ENCODE measurements at places on chromosomes 5 and 9. TPM values are rescaled to one million over a fixed set of nuclear protein-coding genes. Genes with fewer than 3 reads are reported as not detected.

Gene TMEFF1
- total RNA-seq = 1.9 TPM

Gene LSM11
- 2.2 TPM for total RNA-seq

Gene SKP2
- total RNA-seq = 68.9 TPM

Gene PDE8B
- not detected for total RNA-seq

Gene AK8
- not detected for total RNA-seq

Gene REXO4
- 24.3 TPM for total RNA-seq

GRCh38 chr5:169065400-169065799 lies 235.5 kb downstream of the SLIT3 start:
- H3K27me3 ChIP-seq = no peaks in the 10 kb centered on the region
- no peaks in the 10 kb centered on the region for H3K36me3 ChIP-seq
- H3K4me3 ChIP-seq = no peak overlapping the region
- no peaks in the 10 kb centered on the region for H3K4me1 ChIP-seq
- no peak overlapping the region for H3K27ac ChIP-seq

GRCh38 chr9:72696511-72696910 lies 175.1 kb downstream of the TMC1 start:
- no peaks in the 10 kb centered on the region for H3K36me3 ChIP-seq
- no peaks in the 10 kb centered on the region for H3K4me1 ChIP-seq
- no peak for DNase-seq
- H3K4me3 ChIP-seq = no peak overlapping the region
- peaks cover 3% of the 10 kb centered on the region for H3K27me3 ChIP-seq
- no peak overlapping the region for H3K27ac ChIP-seq

DNA sequence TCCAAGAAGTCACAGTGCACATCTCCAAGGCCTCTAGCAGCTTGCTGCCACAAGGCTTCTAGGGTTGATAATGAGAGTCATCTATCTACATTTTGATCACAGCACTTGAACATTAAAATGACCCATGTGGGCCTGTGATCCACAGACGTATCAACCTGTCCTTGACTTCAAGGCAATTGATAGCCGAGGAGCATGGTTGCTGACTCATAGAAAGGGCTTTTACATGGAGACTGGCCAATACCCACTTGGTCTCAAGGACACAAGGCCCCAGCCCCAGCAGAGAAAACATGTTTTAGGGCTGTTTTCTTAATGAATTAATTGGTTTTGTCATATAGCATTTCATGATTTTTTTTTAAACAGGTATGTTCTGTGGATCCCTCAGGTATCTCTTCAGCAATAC lies 314.0 kb downstream of the SEMA5A start:
- peaks cover 36% of the 10 kb centered on the region for H3K4me1 ChIP-seq
- H3K27ac ChIP-seq = no peak overlapping the region
- no peak for DNase-seq

DNA sequence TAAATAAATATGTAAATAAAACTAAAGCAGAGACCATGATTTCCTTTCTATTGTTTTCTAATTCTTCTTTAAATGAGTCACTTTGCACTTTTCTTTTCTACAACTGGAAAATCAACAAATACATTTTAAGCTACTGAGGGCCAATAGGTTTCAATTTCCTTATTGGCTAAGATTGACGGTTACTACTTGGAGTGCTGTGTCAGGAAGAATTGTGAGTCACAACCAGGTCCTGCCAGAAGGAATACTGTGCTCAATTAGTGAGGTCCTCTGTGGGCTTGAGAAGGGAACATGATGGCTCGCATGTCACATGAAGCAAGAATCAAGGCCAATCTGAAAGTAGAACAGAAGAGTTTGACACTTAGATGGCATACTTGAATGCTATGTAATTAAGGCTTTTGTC lies 110.8 kb downstream of the HMHB1 start:
- H3K27me3 ChIP-seq = no peaks in the 10 kb centered on the region
- H3K4me3 ChIP-seq = peak overlapping the region; percentile 17
- H3K4me1 ChIP-seq = peaks cover 79% of the 10 kb centered on the region
- peaks cover 8% of the 10 kb centered on the region for H3K36me3 ChIP-seq
- H3K27ac ChIP-seq = peak overlapping the region; percentile 86

DNA sequence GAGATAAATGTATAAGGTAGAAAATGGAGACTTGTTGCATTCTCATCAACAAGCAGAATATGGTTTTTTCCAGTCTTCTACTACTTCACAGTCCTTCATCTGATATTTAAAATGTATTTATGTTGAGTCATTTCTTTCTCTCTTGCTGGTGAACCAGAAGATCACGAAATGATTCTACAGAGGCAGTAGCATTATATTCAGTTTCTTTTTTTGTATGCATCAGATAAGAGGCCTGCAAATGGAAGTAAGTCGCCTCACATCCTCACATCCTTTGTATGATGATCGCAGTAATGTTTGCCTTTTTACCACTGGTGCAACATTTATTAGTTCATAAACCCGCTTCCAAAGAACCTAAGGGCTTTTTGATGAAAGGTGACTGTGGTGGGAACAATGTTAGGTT lies 22.1 kb upstream of the IL13 start:
- no peak for DNase-seq
- H3K27ac ChIP-seq = no peak overlapping the region
- no peak overlapping the region for H3K4me3 ChIP-seq
- peaks cover 1% of the 10 kb centered on the region for H3K27me3 ChIP-seq

GRCh38 chr9:132141344-132141947 lies 20.4 kb upstream of the NTNG2 start:
- H3K27me3 ChIP-seq = peaks cover 54% of the 10 kb centered on the region
- H3K4me3 ChIP-seq = peak overlapping the region; percentile 29
- peaks cover 18% of the 10 kb centered on the region for H3K4me1 ChIP-seq

GRCh38 chr9:23771746-23772384 lies 54.2 kb downstream of the ELAVL2 start:
- H3K27ac ChIP-seq = no peak overlapping the region
- H3K27me3 ChIP-seq = no peaks in the 10 kb centered on the region
- no peak overlapping the region for H3K4me3 ChIP-seq
- no peaks in the 10 kb centered on the region for H3K36me3 ChIP-seq

DNA sequence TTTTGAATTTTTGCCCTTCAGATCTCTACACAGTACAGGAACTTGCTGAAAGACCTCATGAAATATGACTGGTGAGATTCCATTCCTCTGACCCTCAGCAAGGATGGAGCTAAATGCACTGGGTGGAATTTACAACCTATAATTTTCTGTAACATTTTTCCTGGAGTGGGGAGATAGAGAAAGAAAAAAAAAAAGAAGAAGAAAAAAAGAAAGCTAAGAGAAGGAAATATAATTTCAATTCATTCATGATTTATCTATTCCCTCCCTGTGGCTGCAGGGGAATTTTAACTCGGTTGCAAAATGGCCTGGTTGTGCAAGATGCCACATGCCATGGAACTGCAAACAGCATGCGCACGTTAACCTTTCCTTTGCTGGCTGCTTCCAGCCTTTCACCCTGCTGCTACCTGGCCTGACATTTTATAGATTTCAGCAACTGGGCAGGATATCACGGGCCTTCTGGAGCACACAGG lies 155.4 kb downstream of the FSTL4 start:
- H3K4me1 ChIP-seq = peaks cover 15% of the 10 kb centered on the region
- H3K4me3 ChIP-seq = no peak overlapping the region
- no peak overlapping the region for H3K27ac ChIP-seq
- peak; percentile 24 for DNase-seq

GRCh38 chr5:16453609-16454008 lies 12.0 kb downstream of the ZNF622 start:
- H3K36me3 ChIP-seq = peaks cover 58% of the 10 kb centered on the region
- no peak overlapping the region for H3K27ac ChIP-seq
- no peak overlapping the region for H3K4me3 ChIP-seq
- DNase-seq = no peak

GRCh38 chr9:8926461-8926860 lies 1126.9 kb upstream of the DMAC1 start:
- no peaks in the 10 kb centered on the region for H3K27me3 ChIP-seq
- no peaks in the 10 kb centered on the region for H3K4me1 ChIP-seq
- DNase-seq = no peak
- H3K27ac ChIP-seq = no peak overlapping the region

DNA sequence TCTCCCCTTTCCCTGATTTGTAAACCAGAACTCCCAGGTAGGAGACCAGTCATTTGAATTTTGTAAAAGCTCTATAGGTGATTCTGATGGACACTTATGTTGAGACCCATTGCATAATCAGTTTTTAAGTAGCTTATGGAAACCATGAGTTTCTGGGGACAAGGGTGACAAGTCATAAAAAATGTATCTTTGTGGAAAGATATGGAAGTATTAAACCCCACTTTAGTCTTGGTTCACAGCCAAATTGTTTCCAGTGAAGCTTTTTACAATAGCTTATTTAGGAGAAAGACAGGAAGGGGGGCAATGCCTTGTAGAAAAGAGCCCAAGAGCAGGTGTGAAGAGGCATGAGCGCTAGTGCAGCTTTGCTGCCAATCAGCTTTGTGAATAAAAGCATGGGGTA lies 453 bp upstream of the CCL28 start:
- no peak overlapping the region for H3K4me3 ChIP-seq
- H3K36me3 ChIP-seq = no peaks in the 10 kb centered on the region
- H3K4me1 ChIP-seq = no peaks in the 10 kb centered on the region
- peaks cover 5% of the 10 kb centered on the region for H3K27me3 ChIP-seq

GRCh38 chr9:100324594-100325200 lies 28.0 kb downstream of the TEX10 start:
- no peak overlapping the region for H3K4me3 ChIP-seq
- DNase-seq = peak; percentile 39
- H3K36me3 ChIP-seq = no peaks in the 10 kb centered on the region
- H3K27ac ChIP-seq = no peak overlapping the region
- no peaks in the 10 kb centered on the region for H3K27me3 ChIP-seq

DNA sequence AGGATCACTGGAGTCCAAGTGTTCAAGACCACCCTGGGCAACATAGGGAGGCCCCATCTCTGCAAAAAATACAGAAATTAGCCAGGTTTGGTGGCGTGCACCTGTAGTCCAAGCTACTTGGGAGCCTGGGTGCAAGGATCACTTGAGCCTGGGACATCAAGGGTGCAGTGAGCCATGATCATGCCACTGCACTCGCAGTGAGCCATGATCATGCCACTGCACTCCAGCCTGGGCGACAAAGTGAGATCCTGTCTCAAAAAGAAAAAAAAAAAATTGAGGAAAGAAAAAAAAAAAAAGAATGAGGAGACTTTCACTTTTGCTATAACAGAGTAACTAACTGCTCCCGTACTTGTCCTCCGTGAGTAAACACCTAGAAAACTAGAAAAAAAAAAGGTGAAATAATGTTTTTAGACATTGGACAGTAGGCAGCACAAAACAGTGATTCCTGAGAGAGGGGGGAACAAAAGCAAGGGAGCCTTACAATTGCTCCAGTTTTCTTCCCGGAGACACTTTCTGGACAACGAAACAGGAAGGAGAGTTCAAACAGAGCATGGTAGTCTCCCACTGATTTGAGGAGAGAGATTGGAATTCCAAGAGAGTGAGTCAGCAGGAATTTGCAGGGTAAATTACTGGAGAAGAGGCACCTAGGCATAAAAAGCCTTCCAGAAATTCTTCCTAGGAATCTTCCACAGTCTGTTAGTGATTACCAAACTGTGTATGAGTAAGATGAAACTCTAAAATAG lies 6.9 kb upstream of the ZBTB5 start:
- peaks cover 5% of the 10 kb centered on the region for H3K36me3 ChIP-seq
- DNase-seq = peak; percentile 97
- H3K27me3 ChIP-seq = peaks cover 8% of the 10 kb centered on the region
- peak overlapping the region; percentile 90 for H3K4me3 ChIP-seq
- H3K4me1 ChIP-seq = peaks cover 18% of the 10 kb centered on the region

DNA sequence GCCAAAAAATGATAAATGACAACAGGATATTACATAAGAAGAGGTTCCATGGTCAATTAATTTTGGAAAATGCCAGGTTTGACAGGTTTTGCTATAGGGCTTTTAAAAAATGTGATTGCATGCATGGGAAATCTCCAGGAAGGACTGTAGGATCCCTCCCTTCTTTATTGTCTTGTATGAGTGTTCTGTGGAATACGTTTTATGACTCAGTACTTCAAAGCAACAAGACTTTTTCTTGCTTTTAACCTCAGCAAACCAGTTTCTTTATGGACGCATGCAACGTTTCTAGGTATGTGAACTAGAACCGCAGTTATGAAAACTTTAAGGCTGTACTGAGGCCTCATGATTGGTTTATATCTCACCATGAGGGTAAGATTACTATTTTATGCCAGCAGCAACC lies 76.6 kb upstream of the NTRK2 start:
- H3K4me3 ChIP-seq = no peak overlapping the region
- H3K27me3 ChIP-seq = no peaks in the 10 kb centered on the region
- DNase-seq = no peak
- no peaks in the 10 kb centered on the region for H3K36me3 ChIP-seq

DNA sequence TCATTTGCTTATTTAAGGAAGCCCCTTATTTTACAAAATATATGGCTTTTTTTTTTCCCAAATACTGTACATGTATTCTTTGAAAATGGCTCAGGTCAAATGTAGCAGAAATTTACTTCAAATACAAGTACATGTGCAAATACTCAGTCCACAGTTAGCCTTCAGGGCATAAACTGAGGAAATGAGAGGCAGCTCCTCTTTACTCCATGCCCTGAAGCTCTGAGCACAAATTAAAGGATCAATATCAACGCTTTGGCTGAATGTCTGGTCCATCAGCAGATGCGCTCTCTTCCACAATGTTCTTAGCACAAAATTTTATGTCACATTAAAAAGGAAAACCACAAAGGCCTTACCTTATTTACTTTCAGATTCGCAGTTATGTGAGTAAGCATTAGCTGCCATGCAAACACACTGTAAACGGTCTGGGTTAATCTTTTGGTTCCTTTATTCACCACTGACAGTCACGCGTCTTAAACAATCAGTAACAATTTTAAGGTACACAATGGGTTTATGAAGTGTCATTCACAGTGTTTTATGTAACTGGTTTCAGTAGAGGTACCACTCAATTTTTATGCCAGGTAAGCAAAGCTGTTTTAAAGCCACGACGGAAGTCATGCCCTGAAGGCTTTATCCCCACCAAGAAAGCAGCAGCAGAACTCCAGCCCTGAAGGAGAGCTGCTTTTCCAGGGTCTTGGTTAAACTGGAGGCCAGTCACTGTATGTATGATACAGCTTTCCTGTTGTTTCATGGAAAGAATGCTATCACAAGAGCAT lies 103.4 kb downstream of the OTULIN start:
- no peak for DNase-seq
- H3K4me1 ChIP-seq = no peaks in the 10 kb centered on the region
- H3K4me3 ChIP-seq = no peak overlapping the region
- no peak overlapping the region for H3K27ac ChIP-seq
- H3K36me3 ChIP-seq = no peaks in the 10 kb centered on the region
- no peaks in the 10 kb centered on the region for H3K27me3 ChIP-seq

Data from HFFc6 (cell line).